ENCODE measurements at places on chromosomes 7 and 10.

DNA sequence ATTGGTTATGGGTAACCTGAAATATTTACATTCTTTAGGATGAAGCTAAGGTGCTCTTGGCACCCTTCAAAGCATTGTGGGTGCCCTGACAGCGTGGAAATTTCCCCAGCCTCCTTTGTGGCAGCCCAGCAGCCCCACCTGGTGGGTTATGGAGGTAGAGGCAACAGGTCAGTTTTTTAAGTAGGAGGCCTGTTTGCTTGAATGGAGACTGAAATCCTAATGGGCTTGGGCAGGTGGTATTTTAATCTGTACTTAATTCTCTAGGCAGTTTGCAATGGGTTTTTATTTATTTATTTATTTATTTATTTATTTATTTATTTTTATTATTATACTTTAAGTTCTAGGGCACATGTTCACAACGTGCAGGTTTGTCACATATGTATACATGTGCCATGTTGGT, 139.4 kb downstream of the EPC1 start:
- DNase-seq: no peak

DNA sequence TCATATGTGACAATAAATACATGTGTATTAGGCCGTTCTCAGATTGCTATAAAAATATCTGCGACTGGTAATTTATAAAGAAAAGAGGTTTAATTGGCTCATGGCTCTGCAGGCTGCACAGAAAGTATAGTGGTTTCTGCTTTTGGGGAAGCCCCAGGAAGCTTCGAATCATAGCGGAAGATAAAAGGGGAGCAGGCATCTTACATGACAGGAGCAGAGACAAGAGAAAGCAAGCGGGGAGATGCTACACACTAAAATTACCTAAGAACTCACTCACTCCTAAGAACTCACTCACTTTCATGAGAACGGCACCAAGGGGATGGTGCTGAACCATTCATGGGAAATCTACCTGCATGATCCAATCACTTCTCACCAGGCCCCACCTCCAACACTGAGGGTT, 284.9 kb downstream of the OTUD1 start:
- DNase-seq: no peak

- no peak for DNase-seq
These were observed 41.1 kb downstream of the ZC3HC1 start for GRCh38 chr7:130009848-130010688.

DNA sequence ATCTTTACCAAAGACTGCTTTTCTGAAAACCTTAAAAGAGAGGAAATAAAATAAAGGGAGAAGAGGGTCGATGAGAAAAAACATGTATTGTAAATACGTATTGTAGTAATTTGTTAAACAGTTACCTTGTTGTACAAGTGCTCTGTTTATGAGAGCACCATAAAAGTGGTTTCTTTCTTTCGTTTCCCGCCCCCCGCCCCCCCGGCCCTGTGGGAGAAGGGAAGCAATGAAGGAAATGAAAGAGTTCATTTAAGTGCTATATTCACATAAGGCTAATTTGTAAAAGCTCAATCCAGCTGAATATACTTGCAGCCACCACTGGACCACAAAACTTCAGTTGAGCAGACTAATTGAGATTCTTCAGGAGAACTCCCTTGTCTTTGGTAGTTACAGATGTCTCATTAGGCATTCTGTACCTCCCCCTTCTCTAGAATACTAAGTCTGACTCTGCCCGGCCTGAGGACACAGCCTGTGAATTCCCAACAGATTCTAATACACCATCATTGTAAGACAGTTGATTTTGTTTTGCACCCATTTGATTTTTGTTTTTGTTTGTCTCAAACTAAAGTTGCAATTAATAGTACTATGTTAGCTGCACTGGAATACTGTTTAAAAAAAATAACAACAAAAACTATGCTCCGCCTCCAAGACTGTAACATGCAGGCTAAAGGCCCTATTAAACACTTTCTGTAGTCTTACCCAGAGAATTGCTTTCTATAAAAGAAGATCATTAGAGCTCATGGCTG, 124.9 kb downstream of the ARHGAP12 start:
- DNase-seq: no peak

DNA sequence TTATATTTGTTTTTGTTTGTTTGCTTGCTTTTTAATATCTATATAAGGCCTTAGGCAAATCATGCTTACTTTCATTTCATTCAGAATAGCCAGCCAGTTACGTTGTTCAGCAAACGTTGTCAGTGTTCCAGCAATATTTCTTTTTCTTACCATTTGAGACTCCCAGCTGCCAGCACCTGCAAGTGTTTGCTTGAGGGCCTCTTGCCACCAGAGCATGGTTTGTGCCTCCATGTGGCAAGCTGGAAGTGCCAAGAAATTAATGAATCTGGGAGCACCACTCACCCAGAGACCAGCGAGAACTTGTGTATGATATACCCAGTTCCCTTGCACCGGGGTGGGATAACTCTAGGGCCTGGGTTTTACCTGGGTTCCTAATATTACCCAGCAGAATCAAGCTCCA, 177.1 kb upstream of the CSTF2T start:
- no peak for DNase-seq

DNA sequence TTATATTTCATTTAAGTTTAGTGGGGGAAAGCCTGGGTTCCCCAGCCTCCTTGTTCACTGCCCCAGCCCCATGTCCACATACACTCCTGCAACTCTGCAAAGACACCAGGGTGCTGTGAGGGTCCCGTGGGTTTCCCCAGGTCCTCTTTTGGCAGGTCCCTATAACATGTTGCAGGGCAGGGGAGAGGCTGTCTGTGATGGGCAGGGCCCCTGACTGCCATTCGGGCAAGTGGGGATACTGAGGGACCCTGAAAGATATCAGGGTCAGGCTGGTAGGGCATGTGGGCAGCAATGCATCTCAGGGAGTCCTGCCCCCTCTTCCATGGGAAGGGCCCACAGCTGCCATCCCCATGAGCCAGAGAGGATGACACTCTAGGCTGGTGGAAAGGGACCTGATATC, 28.4 kb downstream of the RASGEF1A start:
- DNase-seq: no peak

DNA sequence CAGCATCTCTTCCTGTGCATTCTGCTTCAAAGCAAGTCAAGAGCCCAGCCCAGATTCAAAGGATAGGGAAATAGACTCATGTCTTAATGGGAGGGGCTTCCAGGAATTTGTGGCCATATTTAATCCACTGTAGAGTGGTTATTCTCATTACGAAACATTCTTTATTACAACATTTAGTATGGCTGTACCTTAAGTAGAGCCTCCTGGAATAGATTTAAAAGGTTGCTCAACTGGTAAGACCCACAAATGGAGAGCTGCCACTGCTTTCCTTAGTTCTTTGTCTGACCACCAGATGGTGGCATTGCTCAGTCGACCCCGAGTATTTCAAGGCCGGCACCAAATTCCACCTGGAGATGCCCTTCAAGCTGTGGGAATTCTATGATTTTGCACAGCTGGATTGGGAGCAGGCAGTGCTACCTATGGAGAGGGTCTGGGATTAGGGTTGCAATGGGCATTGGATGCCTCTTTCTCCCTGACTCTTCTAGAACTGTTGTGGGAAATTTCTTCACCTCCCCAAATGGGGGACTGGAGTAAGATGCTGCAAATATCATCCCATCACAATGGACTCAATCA, 102.2 kb downstream of the RBM20 start:
- DNase-seq: no peak

DNA sequence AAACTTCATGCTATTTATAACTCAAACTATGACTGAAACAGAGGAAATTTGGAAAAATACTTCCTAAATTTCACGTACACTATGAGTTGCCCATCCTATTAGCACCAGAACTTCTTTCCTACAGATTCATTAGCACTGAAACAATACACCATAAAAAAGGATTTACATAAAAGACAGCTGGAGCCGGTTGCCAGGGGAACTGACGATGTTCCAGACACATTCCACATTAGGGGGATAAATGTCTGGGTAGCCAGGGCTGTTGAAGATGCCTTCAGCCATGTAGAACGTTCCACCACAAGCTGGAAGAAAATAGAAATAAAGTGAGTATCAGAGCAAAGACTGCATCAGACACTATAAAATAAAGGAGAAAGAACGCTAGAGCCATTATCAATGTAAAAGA, 129.8 kb upstream of the RSU1 start:
- DNase-seq: no peak

GRCh38 chr10:128709686-128710085, 583.5 kb upstream of the MKI67 start:
- no peak for DNase-seq

DNA sequence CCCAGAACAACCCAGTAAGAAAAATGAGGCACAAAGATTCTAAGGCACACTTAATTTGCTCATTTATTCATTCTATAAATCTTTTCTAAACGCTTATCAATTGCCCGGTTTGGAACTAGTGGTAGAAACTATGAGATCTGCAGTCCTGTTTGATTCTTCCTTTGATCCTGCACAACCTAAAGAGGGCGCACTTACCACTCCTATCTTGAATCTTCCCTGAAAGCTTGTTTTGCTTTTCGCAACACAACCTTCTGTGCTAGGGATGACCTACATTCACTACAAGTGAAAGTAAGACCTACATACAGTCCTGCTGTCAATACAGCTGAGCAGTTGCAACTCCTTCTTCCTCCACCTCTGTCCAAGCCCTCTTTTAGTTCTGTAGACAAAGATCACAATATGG, 12.6 kb upstream of the ARL4A start:
- DNase-seq: no peak

GRCh38 chr7:35267411-35267810, 13.5 kb upstream of the TBX20 start:
- no peak for DNase-seq

DNA sequence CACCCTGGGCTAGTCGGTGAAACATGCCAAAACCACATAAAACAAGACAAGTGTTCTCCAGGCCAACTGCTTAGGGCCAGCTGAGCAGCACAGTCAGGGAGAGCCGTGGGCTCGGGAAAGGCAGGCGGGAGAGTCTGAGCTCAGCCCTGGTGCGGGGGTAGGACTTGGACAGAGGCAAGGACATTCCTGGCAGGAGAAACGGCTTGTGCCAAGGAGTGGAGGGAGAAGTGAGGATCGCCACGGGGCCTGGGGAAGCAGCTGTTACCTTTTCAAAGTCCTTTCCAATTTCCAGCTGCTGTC, 4.2 kb downstream of the ELN start:
- DNase-seq: no peak

GRCh38 chr7:20650782-20651181, 35.3 kb downstream of the ABCB5 start:
- DNase-seq: no peak

DNA sequence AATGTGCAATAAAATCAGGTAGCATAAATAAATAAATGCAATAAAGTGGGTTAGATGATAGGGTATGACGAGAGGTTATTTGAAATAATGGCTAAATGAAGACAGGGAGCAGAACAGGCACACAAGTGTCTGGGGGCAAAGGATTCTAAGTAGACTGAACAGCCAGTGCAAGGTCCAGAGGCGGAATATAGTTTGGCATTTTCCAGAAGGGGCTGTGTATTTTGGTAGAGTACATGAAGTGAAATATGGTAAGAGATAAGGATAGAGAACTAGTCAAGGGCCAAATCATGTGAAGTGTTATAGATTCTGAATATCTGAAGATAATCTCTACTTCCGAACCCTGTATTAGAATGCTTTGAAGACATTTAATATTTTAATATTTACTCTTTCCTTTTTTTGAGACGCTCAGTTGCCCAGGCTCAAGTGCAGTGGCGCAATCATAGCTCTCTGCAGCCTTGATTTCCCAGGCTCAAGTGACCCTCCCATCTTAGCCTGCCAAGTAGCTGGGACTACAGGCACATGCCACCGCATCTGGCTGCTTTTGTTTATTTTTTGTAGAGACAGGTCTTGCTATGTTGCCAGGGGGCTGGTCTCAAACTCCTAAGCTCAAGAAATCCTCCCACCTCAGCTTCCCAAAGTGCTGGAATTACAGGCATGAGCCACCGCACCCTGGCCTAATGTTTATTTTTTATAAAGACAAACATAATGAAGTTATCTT, 44.4 kb upstream of the CD36 start:
- no peak for DNase-seq

DNA sequence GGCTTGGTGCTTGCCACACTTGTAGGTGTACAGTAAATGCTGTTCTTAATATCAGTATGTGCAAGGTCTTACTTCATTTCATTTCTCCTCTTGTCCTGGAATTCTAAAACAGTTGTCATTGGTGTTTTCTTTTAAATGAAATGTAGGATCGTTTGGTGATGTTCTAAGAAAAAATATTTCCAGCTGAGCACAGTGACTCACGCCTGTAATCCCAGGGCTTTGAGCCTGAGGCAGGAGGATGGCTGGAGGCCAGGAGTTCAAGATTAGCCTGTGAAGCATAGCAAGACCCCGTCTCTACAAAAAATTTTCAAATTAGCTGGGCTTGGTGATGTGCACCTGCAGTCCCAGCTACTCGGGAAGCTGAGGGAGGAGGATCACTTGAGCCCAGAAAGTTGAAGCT, 32.6 kb upstream of the ELN start:
- no peak for DNase-seq

DNA sequence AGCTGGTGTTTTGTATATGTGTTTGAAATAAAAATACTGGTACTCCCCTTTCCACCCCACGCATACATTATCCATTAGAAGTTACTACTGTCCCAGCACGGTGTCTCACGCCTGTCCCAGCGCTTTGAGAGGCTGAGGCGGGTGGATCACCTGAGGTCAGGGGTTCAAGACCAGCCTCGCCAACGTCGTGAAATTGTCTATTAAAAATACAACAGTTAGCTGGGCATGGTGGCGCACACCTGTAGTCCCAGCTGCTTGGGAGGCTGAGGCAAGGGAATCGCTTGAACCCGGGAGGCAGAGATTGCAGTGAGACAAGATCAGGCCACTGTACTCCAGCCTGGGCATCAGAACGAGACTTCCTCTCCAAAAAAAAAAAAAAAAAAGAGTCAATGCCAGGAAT, 2.7 kb downstream of the HBP1 start:
- no peak for DNase-seq

- DNase-seq: no peak
These were observed 17.5 kb downstream of the OSBPL3 start for GRCh38 chr7:24962418-24962962.

GRCh38 chr10:129344731-129345355, 122.2 kb upstream of the MGMT start:
- DNase-seq: no peak

Data from sciatic nerve (tissue), 2 donors.